ENCODE measurements at places on chromosomes 4 and X. TPM values are rescaled to one million over a fixed set of nuclear protein-coding genes. Genes with fewer than 3 reads are reported as not detected.
A peak's percentile ranks its signal among the peaks of the same experiment; 100 is the strongest.

GRCh38 chr4:54837576-54838140 is 179.9 kb downstream of the KIT start:
- H3K36me3 ChIP-seq = no peaks in the 10 kb centered on the region
- no peaks in the 10 kb centered on the region for H3K4me1 ChIP-seq
- no peak overlapping the region for H3K4me3 ChIP-seq
- peak; percentile 6 for DNase-seq
- no peaks in the 10 kb centered on the region for H3K27me3 ChIP-seq

DNA sequence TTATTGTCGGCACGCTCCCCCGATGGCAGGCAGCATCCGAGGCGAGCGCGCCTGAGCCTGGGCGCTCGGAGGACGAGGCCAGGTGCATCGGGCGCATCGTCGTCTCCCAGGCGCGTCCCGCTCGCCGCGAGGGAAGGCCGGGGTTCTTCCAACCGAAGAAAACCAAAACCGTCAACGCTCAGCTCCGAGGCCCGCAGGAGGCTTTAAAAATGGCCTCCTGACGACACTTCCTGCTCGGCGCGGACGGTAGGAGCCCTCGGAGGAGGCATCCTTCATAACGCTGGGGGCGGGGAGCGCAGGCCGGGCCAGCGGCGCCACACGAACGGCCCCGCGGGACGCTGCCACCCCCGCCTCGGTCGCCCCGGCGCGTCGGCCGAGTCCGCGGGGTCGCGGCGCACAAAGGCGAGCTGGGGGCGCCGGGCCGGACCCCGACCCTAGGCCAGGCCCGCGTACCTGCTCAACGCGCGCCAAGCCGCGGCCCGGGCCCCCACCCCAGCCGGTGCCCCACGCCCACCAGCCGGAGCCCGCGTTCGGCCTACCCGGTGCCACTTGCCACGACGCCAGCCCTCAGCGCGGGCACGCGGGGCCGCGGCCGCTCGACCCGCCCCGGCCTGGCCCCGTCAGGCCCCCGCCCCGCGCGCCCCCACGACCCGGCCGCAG is 501 bp downstream of the ZNF518B start:
- H3K27ac ChIP-seq = peak overlapping the region; percentile 1
- H3K4me1 ChIP-seq = no peaks in the 10 kb centered on the region
- peak overlapping the region; percentile 62 for H3K4me3 ChIP-seq
- peak; percentile 65 for DNase-seq

DNA sequence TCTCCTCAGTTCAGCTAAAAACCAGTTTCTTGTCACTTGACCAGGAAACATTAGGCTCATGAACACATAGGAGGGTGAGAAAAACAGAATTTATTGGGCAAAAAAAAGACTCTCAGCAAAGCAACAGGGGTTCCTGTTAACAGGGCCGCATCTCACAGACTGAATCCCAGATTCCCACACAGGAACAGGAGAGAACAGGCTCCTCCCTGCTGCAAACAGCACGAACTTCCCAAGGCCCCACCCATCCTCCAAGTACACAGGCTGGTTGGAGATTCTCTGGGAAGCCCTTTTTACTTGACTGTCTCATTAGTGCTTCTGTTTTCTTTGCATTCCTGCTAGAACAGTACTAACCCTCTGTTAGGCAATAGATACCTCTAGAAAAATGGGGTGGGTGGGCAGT is 52.4 kb upstream of the IL21 start:
- no peak overlapping the region for H3K4me3 ChIP-seq
- no peaks in the 10 kb centered on the region for H3K36me3 ChIP-seq
- no peak for DNase-seq
- no peak overlapping the region for H3K27ac ChIP-seq

DNA sequence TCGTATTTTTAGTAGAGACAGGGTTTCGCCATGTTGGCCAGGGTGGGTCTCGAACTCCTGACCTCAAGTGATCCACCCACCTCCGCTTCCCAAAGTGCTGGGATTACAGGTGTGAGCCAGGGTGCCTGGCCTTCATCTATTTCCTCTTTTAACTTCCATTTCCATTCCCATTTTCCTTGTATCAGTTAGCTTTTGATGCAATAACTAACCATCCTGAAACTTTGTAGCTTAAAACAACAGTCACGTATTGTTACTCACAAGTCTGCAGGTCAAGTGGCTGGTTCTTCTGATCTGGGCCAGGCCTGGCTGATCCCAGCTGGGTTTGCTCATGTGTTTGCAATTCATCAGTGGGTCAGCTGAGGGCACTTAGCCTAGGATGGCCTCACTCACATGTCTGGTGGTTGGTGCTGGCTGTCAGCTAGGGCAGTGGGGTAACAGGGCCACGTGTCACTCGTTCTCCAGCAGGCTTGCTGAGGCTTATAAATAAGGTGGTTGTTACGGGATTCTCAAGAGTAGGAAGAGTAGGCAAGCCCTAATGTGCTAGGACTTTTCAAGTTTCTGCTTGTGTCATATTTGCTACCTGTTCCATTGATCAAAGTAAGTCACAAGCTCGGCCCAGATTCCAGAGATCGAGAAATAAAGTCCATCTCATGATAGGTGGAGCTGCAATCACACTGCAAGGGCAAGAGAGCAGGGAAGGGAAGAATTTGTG is 88.2 kb downstream of the SOWAHB start:
- H3K27me3 ChIP-seq = no peaks in the 10 kb centered on the region
- no peaks in the 10 kb centered on the region for H3K36me3 ChIP-seq
- peak; percentile 71 for DNase-seq
- no peak overlapping the region for H3K27ac ChIP-seq

HTRA3 gene
- 2.6 TPM for total RNA-seq

DNA sequence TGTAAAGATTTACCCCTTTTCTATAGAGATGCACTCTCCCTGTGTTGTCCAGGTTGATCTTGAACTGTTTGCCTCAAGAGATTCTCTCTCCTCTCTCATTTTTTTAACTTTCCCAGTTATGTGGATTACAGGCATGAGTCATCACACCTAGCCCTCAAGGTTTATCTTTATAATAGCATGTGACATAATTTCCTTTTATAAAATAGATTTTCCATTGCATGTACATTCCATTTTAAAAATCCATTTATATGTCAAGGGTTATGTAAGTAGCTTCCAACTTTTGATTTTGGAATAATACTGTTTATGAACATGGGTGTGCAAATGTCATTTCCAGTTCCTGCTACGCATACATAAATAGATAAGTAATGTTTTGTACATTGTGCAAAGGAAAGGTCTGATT is 20.6 kb downstream of the ZNF721 start:
- H3K27ac ChIP-seq = no peak overlapping the region
- no peaks in the 10 kb centered on the region for H3K4me1 ChIP-seq
- H3K36me3 ChIP-seq = no peaks in the 10 kb centered on the region
- no peak overlapping the region for H3K4me3 ChIP-seq
- H3K27me3 ChIP-seq = no peaks in the 10 kb centered on the region
- no peak for DNase-seq

DNA sequence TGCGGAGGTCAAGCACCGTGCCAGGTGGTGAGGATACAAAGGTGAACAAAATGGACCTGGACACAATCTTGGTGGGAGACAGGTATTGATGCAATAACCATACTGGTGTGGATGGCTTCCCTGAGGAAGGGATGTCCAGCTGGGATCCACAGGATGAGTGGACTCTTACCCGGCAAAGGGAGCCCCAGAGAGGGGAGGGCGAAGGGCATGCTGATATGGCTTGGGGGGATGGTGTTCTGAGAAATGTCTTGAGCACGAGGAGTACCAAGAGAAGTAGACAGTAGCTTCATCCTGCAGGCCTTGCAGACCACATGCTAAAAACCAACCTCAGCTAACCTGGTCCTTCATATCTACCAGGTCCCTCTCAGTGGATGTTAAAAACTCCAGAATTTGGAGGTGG is 220.8 kb downstream of the NWD2 start:
- H3K36me3 ChIP-seq = no peaks in the 10 kb centered on the region
- H3K4me3 ChIP-seq = no peak overlapping the region
- DNase-seq = no peak
- no peak overlapping the region for H3K27ac ChIP-seq

- no peaks in the 10 kb centered on the region for H3K4me1 ChIP-seq
- peak; percentile 38 for DNase-seq
- H3K27me3 ChIP-seq = no peaks in the 10 kb centered on the region
- H3K36me3 ChIP-seq = no peaks in the 10 kb centered on the region
- no peak overlapping the region for H3K4me3 ChIP-seq
- H3K27ac ChIP-seq = no peak overlapping the region
These were observed 34.3 kb upstream of the ANTXR2 start for GRCh38 chr4:80107374-80107773.

DNA sequence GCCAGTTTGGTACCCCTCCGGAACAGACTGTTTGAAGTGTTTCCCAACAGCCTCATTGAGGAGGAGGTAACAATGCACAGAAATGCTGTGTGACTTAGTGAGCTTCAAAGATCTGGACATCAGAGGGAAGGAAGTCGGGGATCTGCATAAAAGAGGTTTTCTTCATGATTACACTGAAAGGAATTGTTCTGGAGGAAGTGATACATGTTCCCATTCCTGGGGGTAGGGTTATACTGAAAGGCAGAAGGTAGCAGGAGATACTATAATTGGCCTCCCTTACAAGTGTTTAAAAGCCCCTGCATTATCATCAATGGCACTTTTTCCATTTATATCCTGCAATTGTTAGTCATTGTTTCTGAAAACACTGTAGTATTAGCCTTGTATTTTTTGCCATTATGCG is 94.0 kb upstream of the DKK2 start:
- no peaks in the 10 kb centered on the region for H3K4me1 ChIP-seq
- H3K27ac ChIP-seq = no peak overlapping the region
- H3K36me3 ChIP-seq = no peaks in the 10 kb centered on the region
- no peak overlapping the region for H3K4me3 ChIP-seq
- H3K27me3 ChIP-seq = no peaks in the 10 kb centered on the region
- DNase-seq = no peak

F8A3 gene
- total RNA-seq = 0.99 TPM

DNA sequence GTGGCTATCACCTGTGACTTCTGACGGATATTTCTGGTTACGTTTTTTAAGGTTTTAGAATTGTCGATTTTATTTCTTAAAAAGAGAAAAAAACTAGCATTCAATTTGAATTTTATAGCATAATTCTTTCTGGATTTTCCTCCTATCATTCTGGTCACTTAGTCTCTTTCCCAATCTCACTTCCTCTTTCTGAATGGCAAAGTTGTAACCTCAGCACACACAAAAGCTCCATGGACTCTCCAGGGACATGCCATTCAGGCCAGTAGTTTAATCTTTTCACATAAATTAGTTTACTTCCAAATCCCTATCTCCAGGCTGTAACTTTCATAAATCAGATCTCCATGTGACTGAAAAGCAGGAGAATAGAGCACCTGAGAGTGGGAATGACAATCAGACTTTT is 110.7 kb downstream of the ARAP2 start:
- H3K36me3 ChIP-seq = no peaks in the 10 kb centered on the region
- H3K27me3 ChIP-seq = no peaks in the 10 kb centered on the region
- DNase-seq = no peak
- no peak overlapping the region for H3K27ac ChIP-seq
- no peaks in the 10 kb centered on the region for H3K4me1 ChIP-seq

GRCh38 chr4:177190995-177191580 is 118.6 kb upstream of the NEIL3 start:
- no peaks in the 10 kb centered on the region for H3K36me3 ChIP-seq
- H3K4me3 ChIP-seq = no peak overlapping the region
- no peaks in the 10 kb centered on the region for H3K27me3 ChIP-seq

GAGE1 gene
- total RNA-seq = not detected

DNA sequence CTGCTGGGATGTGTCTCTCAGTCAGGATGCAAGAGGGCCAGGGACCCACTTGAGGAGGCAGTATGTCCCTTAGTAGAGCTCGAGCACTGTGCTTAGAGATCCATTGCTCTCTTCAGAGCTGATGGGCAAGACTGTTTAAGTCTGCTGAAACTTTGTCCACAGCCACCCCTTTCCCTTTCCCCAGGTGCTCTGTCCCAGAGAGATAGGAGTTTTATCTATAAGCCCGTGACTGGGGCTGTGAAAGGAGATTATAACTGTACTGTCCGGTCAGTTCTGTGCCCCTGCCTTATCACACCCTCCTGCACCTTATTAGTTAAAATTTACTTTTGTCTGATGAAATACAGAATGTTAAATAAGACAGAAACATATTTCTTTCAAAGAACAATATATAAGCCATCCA is 378.4 kb downstream of the PABPC4L start:
- H3K4me1 ChIP-seq = no peaks in the 10 kb centered on the region
- H3K27me3 ChIP-seq = no peaks in the 10 kb centered on the region
- no peak overlapping the region for H3K27ac ChIP-seq

SPOCK3 gene
- under 0.01 TPM for total RNA-seq

DNA sequence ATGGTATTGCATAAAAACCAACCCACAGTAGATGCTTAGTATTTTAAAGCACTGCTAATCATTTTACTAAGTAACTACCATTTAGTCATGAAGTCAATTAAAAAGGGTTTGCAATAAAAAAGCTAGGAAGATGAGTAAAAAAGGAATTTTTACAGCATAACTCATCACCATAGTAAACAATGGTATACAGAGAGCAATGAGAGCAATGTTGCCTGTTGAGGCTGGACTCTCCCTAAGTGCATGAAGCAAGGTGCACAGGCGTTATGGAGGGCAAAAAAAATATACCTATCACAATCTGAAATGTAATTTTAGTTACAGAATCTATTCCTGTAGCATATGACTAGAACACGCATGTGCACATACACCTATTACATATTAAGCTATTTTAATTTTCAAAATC is 129.6 kb upstream of the BMP3 start:
- H3K4me3 ChIP-seq = no peak overlapping the region
- DNase-seq = no peak
- H3K27ac ChIP-seq = no peak overlapping the region
- H3K4me1 ChIP-seq = no peaks in the 10 kb centered on the region
- no peaks in the 10 kb centered on the region for H3K36me3 ChIP-seq

TCEAL2 gene
- total RNA-seq = 0.26 TPM

DNA sequence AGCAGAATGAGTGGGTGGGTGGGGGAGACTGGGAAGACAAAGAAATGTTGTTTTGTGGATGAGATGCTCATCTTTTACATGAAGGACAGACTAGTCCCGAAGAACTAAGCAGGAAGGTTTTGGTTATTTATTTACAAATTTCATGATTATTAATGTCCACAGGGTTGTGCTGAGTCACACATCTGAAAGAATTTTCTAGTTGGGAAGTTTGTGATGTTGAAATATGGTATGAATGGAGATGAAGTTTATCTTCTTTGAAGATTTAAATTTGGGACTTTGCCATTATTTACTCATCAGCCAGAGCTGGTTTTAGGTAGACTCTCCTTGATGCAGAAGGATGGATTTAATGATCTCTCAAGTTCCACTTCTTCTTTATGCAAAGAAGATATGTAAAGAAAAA is 75.5 kb downstream of the MOSPD2 start:
- H3K27ac ChIP-seq = no peak overlapping the region
- no peak overlapping the region for H3K4me3 ChIP-seq
- no peak for DNase-seq

All from fibroblast of lung (primary cell).